Fibroblast of villous mesenchyme (primary cell): ENCODE measurements at places on chromosomes 7 and 10. TPM values are rescaled to one million over a fixed set of nuclear protein-coding genes. Genes with fewer than 3 reads are reported as not detected.

The PAX4 gene
- total RNA-seq, result not detected in 2 replicates

The SOSTDC1 gene
- not detected in 2 replicates for total RNA-seq

The LRRC4 gene
- total RNA-seq, result under 0.01 TPM in 1 of 2 replicates, not detected in the other

The TYW1B gene
- total RNA-seq, result 2.2 and 2.3 TPM in 2 replicates

The TMEM229A gene
- total RNA-seq, result not detected in 2 replicates

The ADCY1 gene
- total RNA-seq, result under 0.01 and 0.32 TPM in 2 replicates

The POMZP3 gene
- 3.5 and 4.8 TPM in 2 replicates for total RNA-seq
